Endodermal cell (in vitro differentiated cells): ENCODE measurements at places on chromosomes 7 and 10. TPM values are rescaled to one million over a fixed set of nuclear protein-coding genes. Genes with fewer than 3 reads are reported as not detected.

DNA sequence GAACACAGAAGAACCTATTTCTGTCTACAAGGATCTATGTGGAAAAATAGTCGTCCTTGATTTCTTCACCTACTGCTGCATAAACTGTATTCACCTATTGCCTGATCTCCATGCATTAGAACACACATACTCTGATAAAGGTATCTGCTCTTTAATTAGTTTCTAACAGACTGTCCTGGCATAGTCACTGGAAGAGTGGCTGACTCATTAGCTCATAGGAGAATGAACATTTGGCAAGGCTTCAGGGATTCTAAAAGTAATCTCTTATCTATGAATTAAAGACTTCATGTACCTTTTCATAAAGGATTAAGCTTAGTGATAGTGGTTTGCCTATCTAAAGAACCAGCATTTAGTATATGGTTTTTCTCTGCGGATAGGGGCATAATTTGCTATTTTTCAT is 4.1 kb downstream of the NHLRC2 start:
- no peak for DNase-seq

The DGKI gene
- 0.04 to 0.14 TPM (median 0.11 TPM) in 3 replicates for total RNA-seq

The PRDX3 gene
- 140 to 181 TPM (median 173 TPM) in 3 replicates for total RNA-seq

The NDUFB8 gene
- 155 and 162 TPM in 2 replicates for total RNA-seq

GRCh38 chr7:142089035-142089434 is 22.5 kb upstream of the MGAM2 start:
- DNase-seq: no peak

DNA sequence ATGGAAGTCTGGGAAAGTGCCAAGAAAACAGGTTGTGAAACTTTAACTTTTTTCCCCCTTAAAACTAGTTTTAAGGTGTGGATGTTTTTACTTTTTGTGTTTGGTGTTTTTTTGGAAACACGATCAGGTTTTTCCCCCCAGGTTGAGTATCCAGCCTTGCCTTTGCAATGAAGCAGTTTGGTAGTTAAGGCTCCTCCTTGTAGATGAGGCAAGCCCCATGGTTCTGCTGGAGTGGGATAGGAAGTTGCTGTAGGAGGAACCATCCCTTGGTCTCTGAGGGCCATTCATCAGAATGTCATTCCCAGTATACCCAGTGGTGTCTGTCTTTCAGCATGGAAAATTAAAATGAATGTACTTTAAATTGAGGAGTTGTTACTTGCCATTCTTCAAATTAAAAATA is 2.7 kb downstream of the CUL1 start:
- DNase-seq: no peak

- DNase-seq: no peak
These were observed 3.9 kb upstream of the MIOS start for GRCh38 chr7:7562736-7563135.
